Neural progenitor cell (in vitro differentiated cells): ENCODE measurements at places on chromosomes 12 and 14.
A peak's percentile ranks its signal among the peaks of the same experiment; 100 is the strongest.

DNA sequence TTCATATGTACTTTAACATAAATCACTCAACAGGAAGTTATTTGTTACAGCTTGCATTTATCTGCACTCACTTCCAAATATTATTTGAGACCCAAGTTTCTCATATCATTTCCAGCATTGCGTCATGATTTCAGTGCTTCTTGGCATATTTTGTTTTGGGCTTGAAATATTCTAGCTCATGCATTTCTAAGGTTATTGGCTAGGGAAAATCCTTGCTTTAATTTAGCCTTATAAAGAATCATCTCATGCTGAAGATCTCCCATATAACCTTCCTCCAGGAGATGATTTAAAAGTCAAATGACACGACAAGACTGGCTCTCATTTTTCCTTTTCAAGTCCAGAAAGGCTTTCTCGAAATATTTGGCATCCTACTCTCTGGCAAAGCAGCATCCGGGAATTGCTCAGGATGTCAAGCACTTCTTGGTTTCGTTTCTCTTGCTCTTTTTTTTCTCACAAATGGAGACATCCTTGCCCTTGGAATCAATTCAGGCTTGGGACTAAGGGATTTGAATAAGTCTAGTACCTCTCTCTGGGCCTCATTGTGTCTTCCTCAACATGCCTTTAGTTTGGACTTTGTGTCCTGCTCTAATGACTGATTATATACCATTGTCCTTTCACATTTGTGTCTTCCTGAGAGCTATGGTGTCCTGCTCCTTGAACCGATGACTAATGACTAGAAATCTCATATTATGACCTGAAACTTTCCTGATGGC lies 295.0 kb downstream of the RMST start:
- no peak for DNase-seq

GRCh38 chr12:50659690-50660424 lies 104.0 kb upstream of the ATF1 start:
- no peak for DNase-seq

- no peak for DNase-seq
Measured at GRCh38 chr14:91399868-91400640, 17.6 kb downstream of the CCDC88C start.

GRCh38 chr12:69095765-69096477 lies 143.4 kb upstream of the CPSF6 start:
- no peak for DNase-seq

DNA sequence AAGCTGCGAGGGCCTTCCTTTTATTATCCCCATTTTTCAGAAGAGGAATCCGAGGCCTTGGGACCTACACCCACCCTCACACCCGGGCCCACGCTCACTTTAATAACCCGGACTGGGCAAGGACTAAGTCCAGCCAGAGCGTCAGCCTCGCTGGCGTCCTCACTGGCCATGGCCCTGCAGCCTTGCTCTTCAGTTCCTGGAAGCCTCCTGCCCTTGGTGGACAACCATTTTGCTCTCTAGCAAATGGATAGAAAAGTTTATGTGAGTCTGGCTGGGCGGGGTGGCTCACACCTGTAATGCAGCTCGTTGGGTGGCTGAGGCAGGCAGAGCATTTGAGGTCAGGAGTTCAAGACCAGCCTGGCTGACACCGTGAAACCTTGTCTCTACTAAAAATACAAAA lies 9.8 kb downstream of the RTL1 start:
- DNase-seq: no peak

GRCh38 chr12:30706476-30706875 lies 10.8 kb upstream of the IPO8 start:
- DNase-seq: no peak

GRCh38 chr14:100522616-100523099 lies 64.6 kb downstream of the BEGAIN start:
- peak; percentile 62 for DNase-seq

- DNase-seq: peak; percentile 34
Measured at GRCh38 chr12:47078733-47079467, 521 bp upstream of the PCED1B start.

GRCh38 chr12:98456576-98457573 lies 58.5 kb upstream of the TMPO start:
- peak; percentile 78 for DNase-seq

DNA sequence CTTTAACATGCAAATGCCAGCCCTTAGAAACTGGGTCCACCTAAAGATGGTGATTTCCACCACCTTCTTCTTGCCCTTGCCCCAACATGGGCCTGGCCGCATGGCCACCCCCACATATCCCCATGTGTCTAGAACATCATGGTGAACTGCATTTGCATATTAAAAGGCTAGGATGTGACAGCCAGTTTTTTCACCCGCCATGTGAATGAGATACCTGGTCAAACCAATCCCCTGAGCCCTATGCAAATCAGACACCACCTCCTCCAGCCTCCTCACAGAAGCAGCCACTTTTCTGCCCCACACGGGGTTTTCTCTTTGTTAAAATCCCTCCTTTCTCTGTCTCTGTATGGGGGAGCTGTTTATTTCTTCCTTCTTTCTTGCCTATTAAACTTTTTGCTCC lies 1322.5 kb downstream of the FSCB start:
- peak; percentile 1 for DNase-seq

DNA sequence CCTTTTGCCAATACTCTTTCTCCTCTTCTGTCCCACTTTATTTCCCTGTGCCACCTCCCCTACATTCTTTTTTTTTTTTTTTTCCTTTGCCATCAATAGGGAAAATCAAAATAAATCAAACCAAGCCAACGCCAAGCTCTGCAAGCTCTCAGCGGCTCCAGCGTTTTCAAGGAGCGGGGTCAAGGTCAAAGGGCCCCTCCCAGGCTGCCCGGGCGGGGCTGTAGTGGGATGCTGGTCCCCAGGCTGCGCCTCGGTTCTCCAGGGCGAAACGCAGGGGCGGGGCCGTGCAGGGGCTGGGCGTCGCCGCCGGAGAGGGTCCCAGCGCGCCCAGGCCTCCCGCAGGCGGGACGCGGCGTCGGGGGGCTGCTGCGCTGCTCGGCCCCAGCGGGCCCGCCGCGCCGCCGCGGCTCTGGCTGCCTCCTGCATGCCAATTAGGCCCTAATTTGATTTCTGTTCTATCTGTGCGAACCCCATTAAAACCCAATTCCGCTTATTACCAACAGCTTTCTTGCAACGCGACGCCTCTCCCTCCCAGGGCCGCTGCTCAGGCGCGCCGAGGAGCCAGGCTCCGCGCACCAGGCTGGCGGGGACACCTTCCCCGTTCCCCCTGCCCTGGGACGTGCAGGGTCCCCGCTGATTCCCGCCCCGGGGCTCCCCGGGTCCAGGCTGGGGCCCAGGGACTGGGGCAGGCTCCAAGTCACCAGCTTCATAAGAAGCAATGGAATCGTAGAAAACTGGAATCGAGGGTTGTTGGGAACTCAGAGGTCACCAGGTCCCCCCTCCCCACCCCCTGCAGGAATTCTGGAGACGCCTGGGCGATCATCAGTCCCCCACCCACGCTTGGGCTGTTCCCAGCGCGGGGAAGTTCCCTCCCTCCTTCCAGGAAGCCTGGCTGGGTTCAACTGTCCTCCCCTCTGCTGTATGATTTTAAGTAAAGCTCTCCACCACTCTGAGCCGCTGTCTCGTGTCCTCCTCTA lies 50.7 kb upstream of the MAP1LC3B2 start:
- peak; percentile 74 for DNase-seq

DNA sequence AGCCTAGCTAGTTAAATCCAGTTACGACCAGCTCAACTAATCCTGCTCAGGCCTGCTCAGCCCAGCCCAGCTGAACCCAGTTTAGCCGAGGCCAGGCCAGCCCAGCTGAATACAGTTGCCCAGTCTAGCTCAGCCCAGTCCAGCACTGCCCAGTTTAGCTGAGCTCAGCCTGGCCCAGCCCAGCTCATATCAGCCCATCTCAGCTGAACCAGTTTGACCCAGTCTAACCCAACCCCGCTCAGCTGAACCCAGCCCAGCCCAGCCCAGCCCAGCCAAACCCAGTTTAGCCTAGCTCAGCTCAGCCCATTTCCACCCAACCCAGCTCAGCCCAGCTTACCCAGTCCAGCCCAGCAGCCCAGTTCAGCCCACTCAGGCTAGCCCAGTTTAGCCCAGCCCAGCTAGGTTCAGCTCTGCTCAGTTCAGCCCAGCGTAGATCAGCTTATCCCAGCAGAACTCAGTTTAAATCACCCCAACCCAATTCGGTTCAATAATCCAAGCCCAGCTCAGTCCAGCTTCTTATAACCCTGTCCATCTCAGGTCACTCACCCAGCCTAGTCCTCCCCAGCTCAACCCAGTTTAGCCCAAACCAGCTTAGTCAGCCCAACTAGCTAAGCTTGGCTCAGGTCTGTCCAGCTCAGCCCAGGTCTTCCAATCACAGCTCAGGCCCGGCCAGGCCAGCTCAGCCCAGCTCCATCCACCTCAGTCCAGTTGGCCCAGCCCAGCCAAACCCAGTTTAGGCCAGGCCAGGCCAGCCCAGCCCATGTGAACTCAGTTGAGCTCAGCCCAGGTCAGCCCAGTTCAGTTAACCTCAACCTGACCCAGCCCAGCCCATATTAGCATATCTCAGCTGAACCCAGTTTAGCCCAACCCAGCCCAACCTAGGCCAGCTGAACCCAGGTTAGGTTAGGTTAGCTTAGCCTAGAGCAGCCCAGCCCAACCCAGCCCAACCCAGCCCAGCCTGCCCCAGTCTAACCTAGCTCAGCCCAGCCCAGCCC lies 76.7 kb downstream of the TMEM121 start:
- DNase-seq: no peak

- no peak for DNase-seq
Measured at GRCh38 chr12:77231501-77231918, 166.1 kb upstream of the E2F7 start.

- peak; percentile 55 for DNase-seq
Measured at GRCh38 chr14:92747701-92748258, 647 bp downstream of the LGMN start.

- DNase-seq: no peak
Measured at GRCh38 chr12:15355766-15356165, 33.5 kb downstream of the PTPRO start.

GRCh38 chr14:57735276-57735675 lies 130.6 kb downstream of the SLC35F4 start:
- DNase-seq: no peak

DNA sequence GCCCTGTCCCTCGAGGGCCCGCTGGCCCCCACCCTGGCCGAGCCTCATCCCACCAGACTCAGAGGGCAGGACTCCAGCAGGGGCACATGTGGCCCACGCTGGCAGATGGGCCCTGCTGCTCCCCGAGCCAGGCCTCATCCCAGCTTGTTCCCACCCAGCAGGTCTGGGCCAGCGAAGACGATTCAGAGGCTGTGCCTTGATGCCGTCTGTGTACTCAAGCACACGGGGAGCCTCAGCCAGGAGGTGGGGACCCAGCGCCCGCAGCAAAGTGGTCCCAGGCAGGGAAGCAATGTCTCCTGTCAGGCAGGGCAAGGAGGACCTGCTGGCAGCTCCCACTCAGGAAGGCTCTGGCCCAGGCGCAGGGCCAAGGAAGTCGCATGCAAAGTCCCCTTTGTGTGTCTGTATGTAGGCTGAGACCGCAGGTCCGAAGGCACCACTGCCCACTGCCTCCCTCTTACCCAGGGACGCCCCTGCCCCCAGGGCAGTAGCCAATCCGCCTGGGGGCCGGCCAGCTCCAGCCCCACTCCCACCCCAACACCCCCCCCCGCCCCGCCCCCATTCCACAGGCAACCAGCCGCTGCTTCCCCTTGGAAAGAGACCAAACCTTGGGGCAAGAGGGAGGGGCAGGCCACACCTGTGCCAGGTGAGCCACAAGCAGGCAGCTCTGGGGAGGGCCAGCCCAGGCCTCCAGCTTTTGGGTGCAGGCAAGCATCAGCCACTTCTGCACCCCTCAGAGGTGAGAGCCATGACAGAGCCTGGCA lies 9.4 kb downstream of the DEGS2 start:
- no peak for DNase-seq
